ENCODE measurements at places on chromosomes 13 and 19.

GRCh38 chr19:31144075-31144870 lies 205.0 kb downstream of the TSHZ3 start:
- no peak for DNase-seq
- H3K36me3 ChIP-seq: no peaks in the 10 kb centered on the region
- no peak overlapping the region for H3K27ac ChIP-seq
- H3K4me3 ChIP-seq: no peak overlapping the region
- H3K4me1 ChIP-seq: no peaks in the 10 kb centered on the region
- no peaks in the 10 kb centered on the region for H3K27me3 ChIP-seq

GRCh38 chr13:43220873-43221595 lies 197.6 kb downstream of the DNAJC15 start:
- H3K27ac ChIP-seq: no peak overlapping the region
- no peaks in the 10 kb centered on the region for H3K36me3 ChIP-seq
- no peaks in the 10 kb centered on the region for H3K27me3 ChIP-seq
- peaks cover 14% of the 10 kb centered on the region for H3K4me1 ChIP-seq
- no peak for DNase-seq

DNA sequence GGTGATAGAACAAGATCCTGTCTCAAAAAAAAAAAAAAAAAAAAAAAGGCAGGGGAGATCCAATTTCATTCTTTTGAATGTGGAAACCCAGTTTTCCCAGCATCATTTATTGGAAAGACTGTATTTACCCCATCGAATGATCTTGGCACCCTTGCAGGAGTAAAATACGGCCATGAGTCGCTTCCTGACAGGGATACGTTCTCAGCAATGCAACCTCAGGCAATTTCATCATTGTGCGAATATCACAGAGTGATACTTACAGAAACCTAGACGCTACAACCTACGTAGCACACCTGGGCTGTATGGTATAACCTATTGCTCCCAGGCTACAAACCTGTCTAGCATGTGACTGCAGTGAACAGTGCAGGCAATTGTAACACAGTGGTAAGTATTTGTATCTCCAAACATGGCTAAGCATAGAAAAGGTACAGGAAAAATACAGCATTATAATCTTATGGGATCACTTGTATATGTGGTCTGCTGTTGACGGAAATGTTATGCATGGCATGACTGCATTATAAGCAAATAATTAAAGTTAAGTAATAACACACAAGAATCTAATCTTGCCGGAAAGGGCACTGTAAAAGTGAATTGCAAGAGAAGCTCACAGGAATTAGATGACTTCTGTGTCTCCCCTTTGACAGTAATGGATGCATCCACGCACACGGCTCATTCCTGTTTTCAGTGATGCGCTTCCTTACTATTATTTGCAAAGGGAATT lies 24.1 kb downstream of the RFX2 start:
- H3K27ac ChIP-seq: peak overlapping the region; percentile 5
- H3K27me3 ChIP-seq: no peaks in the 10 kb centered on the region
- no peaks in the 10 kb centered on the region for H3K36me3 ChIP-seq
- H3K4me3 ChIP-seq: no peak overlapping the region
- DNase-seq: no peak

DNA sequence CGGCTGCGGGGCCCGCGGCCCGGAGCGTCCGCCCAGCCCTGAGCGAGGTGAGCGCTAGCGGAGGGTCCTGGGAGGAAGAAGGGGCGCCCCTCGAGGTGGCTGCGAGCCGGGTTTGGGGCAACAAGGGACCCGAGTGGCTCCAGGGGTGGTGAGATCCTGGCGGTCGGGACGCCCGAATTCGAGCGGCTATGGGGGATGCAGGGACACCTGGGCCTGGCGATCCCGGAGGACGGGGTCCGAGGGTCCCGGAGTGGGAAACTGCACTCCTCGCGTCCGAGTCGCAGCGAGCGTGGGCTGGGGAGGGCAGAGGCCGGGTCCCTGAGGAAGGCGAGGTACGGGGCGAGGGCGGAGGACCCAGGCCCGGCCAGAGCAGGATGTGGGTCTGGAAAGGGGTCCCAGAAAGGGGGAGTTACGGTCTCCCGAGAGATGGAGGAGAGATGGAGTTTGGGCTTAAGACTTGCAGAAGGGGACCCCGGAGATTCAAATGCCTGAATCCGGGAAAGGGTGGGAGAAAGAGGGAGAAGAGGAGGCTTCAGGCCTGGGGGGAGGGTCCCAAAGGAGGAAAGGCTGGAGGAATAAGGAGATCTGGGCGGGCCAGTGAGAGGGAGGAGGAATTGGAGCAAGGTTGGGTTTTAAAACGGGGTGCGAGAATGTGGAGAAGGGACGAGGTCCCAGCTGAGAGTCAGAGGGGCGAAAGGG lies 542 bp downstream of the CACNG7 start:
- H3K27me3 ChIP-seq: peaks cover 74% of the 10 kb centered on the region
- H3K4me3 ChIP-seq: peak overlapping the region; percentile 87
- peaks cover 27% of the 10 kb centered on the region for H3K4me1 ChIP-seq
- no peak overlapping the region for H3K27ac ChIP-seq
- DNase-seq: no peak

GRCh38 chr13:114045113-114045735 lies 71.3 kb upstream of the C13orf46 start:
- peak overlapping the region; percentile 47 for H3K4me3 ChIP-seq
- H3K4me1 ChIP-seq: peaks cover 51% of the 10 kb centered on the region
- DNase-seq: no peak
- no peaks in the 10 kb centered on the region for H3K27me3 ChIP-seq

GRCh38 chr13:30572859-30573275 lies 44.9 kb upstream of the USPL1 start:
- H3K27ac ChIP-seq: no peak overlapping the region
- H3K4me3 ChIP-seq: no peak overlapping the region
- H3K36me3 ChIP-seq: no peaks in the 10 kb centered on the region
- no peaks in the 10 kb centered on the region for H3K27me3 ChIP-seq
- peaks cover 10% of the 10 kb centered on the region for H3K4me1 ChIP-seq

DNA sequence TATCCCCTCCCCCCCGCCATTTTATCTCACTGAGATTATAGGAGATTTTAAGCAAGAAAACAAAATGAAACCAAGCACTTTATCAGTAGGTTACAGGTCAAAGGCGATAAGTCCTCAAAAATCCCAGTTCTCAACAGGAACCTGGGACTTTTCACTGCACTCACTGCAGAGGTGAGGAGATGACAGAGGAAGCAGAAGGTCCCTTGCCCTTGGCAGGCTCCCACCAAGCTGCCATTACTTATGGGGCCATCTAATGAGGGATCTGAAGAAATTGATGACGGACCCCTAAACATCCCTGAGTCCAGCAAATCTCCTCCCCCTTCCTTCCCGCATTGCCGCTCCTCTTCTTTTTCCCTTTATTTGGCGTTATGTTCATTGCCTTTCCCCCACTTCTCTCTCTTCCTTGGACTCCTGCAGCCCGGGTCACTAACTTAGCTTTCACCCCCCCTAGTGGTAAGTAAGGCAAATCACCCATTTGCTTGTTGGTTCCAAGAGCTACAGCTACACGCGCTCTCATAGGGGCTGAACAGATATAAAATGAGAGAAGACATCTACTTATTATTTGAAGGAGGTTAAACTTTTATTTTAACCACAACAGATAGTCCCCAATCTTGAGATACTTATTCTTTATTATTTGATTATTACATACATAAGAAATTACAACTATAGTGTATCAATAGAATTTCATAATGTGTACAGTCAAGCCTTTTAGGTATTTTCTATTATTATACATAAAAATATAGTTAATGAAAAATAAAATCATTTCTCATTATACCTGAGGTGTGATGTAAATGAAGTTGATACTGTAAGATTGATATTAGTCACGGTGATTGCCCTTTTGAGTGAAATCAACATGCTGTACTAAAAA lies 52.0 kb upstream of the ARGLU1 start:
- H3K36me3 ChIP-seq: no peaks in the 10 kb centered on the region
- H3K4me1 ChIP-seq: peaks cover 15% of the 10 kb centered on the region
- DNase-seq: peak; percentile 9
- no peaks in the 10 kb centered on the region for H3K27me3 ChIP-seq

GRCh38 chr13:48741377-48741776 lies 87.6 kb downstream of the CYSLTR2 start:
- no peak overlapping the region for H3K4me3 ChIP-seq
- H3K4me1 ChIP-seq: no peaks in the 10 kb centered on the region
- DNase-seq: no peak
- no peak overlapping the region for H3K27ac ChIP-seq

DNA sequence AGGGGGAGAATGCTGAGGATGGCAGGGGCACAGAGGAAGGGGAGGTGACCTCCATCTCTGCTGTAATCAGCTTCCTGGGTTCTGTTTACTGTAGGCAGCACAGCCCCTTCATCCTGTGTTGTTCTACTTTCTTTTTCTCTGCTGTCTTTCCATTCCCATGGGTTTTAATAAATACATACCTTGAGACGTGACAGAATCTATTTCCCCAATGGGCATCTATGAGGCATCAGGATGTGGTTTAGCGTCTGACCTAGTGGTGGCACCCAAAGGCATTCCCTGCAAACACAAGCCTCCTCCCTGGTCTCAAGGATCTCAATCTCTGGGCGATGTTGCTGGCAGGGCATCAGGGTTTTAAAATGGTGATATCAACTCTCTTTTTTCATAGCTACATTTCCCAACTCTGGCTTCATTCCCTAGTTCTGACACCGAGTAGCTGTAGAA lies 60.8 kb downstream of the ALOX5AP start:
- DNase-seq: no peak
- no peak overlapping the region for H3K4me3 ChIP-seq
- no peaks in the 10 kb centered on the region for H3K36me3 ChIP-seq
- H3K27me3 ChIP-seq: no peaks in the 10 kb centered on the region
- peaks cover 44% of the 10 kb centered on the region for H3K4me1 ChIP-seq

DNA sequence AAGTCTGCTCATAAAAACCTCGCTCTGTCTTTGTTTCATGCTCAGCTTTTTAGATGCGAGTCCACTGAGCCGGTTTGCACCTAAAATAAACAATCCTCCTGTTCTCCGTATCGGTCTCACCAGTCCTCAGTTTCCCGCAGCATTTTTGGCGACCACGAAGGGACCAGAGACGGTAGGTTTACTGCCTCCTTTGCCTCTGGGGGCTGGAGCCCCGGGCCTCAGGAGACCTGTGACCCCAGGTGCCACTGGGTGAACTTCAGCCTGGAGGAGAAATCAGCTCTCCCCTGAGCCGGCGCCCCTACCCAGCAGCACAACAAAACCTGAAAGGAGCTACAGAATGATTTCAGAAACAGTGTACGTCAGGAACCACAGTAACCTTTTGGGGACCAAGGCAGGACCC lies 8.1 kb downstream of the SIGLEC11 start:
- no peak overlapping the region for H3K4me3 ChIP-seq
- H3K4me1 ChIP-seq: peaks cover 23% of the 10 kb centered on the region
- H3K36me3 ChIP-seq: no peaks in the 10 kb centered on the region
- no peak for DNase-seq

GRCh38 chr13:101875717-101876393 lies 423.4 kb downstream of the ITGBL1 start:
- no peak for DNase-seq
- no peak overlapping the region for H3K27ac ChIP-seq
- peaks cover 6% of the 10 kb centered on the region for H3K27me3 ChIP-seq
- H3K4me3 ChIP-seq: no peak overlapping the region
- no peaks in the 10 kb centered on the region for H3K36me3 ChIP-seq
- no peaks in the 10 kb centered on the region for H3K4me1 ChIP-seq

- no peak overlapping the region for H3K4me3 ChIP-seq
- no peak for DNase-seq
- H3K27ac ChIP-seq: no peak overlapping the region
- H3K4me1 ChIP-seq: peaks cover 27% of the 10 kb centered on the region
- H3K27me3 ChIP-seq: peaks cover 83% of the 10 kb centered on the region
Measured at GRCh38 chr19:18610245-18610555, 2.5 kb upstream of the TMEM59L start.

- H3K27ac ChIP-seq: no peak overlapping the region
- H3K27me3 ChIP-seq: no peaks in the 10 kb centered on the region
- H3K4me3 ChIP-seq: no peak overlapping the region
Measured at GRCh38 chr13:59157181-59157580, 1006.5 kb downstream of the DIAPH3 start.

DNA sequence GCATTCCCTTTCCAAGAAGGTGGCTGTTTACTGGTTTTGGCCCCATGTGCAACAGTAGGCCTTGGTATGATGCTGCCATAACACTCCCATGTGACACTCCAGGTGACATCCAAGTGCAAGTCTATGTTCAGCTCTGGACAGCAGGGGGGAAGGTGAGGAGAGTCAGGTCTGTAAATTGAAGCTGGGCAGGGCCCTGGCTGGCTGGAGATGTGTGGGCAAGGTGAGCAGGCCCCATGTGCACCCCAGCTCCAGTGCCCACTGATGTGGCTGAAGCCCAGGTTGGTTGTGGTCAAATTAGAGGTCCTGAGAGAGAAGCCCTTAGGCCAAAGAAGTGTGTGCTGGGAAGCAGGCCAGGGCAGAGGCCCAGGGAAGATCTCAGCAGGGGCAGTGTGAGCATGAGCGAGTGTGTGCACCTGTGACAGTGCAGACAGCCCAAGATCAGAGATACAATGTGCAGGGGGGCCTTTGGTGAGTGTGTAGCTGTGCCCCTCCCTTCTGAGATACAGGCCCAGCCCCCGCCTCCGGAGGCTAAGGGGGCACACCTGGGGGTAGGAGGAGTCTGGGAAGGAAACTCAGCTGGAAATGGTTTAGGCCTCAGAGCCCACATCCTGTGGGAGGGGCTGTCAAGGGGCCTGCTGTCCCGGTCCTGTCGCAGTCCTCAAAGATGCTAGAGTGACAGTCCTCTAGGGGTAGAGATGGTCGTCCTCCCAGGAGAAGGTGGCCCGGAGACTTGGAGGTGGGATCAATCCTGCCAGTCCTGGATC lies 18.6 kb downstream of the DEDD2 start:
- H3K27me3 ChIP-seq: peaks cover 6% of the 10 kb centered on the region
- H3K4me1 ChIP-seq: no peaks in the 10 kb centered on the region
- no peak overlapping the region for H3K27ac ChIP-seq
- no peaks in the 10 kb centered on the region for H3K36me3 ChIP-seq
- no peak for DNase-seq

- H3K4me1 ChIP-seq: peaks cover 13% of the 10 kb centered on the region
- no peak overlapping the region for H3K27ac ChIP-seq
- H3K36me3 ChIP-seq: no peaks in the 10 kb centered on the region
- no peak overlapping the region for H3K4me3 ChIP-seq
Measured at GRCh38 chr13:94112731-94113130, 366.8 kb downstream of the DCT start.

- H3K4me1 ChIP-seq: peaks cover 19% of the 10 kb centered on the region
- H3K4me3 ChIP-seq: peak overlapping the region; percentile 64
- no peaks in the 10 kb centered on the region for H3K36me3 ChIP-seq
- DNase-seq: no peak
Measured at GRCh38 chr19:34485831-34486230, 4.3 kb downstream of the WTIP start.

- H3K27ac ChIP-seq: peak overlapping the region; percentile 7
- H3K36me3 ChIP-seq: no peaks in the 10 kb centered on the region
- no peaks in the 10 kb centered on the region for H3K27me3 ChIP-seq
- no peak overlapping the region for H3K4me3 ChIP-seq
- peaks cover 12% of the 10 kb centered on the region for H3K4me1 ChIP-seq
Measured at GRCh38 chr13:93377196-93377595, 150.6 kb downstream of the GPC6 start.

Data from neural crest cell (in vitro differentiated cells).